ENCODE measurements at places on chromosomes 1 and 21.
A peak's percentile ranks its signal among the peaks of the same experiment; 100 is the strongest.

DNA sequence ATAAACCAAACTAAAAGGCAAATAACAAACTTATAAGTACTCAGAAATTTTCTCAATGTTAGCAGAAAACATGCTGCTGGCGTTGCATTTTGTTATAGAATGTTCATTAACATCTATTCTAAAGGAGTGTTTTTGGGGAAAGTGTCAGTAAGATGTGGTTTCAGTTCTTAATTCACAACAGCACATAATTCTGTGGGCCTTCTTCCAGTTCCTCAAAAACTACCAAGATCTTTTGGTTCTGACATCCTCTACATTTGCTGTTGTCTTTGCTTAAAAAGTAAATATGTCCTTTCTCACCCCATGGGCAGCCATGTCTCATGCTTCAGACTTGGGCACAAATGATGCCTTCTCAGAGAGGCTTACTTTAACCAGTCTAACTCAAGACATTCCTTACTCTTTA lies 152.5 kb downstream of the CDC7 start:
- no peak for DNase-seq

DNA sequence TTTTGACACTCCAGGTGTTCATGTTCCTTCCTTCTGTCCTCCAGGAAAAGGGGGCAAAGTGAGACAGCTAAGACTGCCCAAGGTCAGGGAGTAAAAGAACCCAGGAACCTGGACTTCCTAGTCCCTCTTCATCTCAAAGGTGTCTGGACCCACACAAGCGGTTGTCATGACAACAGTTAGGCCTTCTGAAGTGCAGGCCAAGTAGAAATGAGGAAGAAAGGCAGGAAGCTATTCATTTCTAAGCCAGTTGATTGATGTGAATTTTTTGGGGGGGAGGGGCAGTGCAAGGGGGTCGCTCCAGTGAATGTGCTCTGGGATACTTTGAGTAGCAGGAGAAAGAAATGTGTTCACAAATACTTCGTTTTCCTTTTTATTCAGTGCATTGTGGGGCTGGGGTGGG lies 114.3 kb downstream of the NAV1 start:
- no peak for DNase-seq

GRCh38 chr1:226827458-226827857 lies 43.0 kb upstream of the PSEN2 start:
- no peak for DNase-seq

DNA sequence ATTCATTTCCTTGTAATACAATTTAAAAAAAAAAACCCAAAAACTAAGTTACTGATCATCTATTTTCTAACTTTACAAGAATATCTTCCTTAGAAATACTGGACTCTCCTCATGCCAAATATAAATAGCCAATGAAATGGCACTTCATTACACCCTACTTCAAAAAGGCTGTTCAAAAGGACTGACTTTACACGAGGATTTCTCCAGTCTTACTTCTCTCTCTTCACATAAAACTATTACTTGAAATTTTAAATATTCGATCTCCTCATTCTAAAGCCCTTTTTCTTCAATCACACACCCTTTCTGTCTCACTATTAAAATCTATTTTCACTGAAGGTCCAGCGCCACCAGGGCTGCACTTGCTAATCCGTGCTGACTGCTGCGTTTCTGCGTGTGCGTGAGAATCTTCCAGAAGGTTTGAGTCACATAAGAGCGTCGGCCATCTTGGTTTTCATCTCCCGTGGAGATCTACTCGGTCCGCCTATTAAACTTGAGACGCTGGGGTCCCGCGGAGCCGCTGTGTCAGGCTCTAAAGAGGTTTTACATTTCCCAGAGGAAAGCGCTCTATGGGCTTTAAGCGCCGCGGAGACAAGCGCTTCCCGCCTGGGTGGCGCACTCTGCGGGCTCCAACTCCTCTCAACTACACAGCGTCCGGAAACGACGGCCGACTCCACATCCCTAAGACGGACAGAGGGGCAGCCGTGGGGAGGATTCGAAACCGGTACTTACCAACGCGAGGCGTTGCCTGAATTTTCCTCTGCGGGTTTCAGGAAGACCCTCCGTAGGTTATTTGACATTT lies 631 bp downstream of the LRIF1 start:
- peak; percentile 62 for DNase-seq

GRCh38 chr1:183674339-183674738 lies 21.2 kb upstream of the APOBEC4 start:
- no peak for DNase-seq

DNA sequence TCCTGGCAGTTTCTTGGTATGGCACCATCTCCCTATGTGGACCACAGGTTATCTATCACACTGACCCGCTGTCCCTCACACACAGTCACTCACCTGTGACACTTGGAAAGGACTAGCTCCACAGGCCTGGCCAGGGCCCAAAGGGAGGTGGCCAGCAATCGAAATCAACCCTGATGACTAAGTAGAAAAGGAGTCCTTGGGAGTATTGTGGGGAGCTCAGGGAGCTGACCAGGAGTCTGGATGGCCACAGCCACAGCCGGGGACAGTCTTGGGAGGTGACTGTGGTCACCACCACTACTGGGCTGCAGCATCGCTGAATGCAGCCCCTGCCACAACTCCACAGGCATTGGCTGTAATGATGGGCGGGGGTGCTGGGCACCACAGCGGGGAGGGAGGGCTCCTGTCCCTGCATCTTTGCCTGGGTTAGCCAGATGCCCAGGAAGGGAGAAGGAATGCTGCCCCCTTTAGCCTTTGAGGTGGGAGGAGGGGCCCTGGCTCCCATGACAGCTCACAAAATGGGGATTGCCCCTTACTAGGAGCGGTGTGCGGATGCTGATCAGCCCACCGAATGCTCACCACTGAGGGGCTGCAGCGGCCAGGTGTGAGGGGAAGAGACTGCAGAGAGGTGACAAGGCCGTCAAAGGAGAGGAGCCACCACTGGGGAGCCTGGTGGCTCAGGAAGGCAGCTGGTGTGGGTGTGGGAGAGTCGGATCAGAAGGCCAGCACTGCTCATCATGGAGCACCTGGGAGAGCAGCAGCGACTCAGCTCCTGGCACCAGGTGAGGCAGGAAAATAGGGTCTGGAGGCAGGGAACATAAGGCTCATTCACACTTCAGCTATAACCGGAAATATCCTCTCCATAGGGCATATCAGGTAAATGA lies 61.3 kb downstream of the H3-3A start:
- no peak for DNase-seq
